ENCODE measurements at places on chromosomes 1 and 21.

DNA sequence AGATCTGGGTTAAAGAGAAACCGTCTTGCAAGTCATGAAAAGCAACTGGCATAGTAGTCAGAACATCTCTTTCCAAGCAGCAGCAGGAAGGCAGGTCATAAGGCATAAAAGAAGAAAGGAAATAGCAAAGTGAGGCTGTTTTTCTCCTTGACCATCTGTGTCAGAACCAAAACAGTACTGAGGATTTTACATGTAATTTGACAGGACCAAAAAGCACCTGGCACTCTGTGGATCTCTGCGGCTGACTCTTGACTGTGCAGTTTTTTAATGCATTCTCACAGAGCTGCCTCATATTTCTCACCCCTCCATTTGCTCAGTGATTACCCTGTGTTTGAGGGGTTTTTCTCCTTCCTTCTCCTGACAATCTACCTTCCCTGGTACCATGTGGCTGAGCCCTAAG lies 17.7 kb downstream of the TBX15 start:
- no peak for DNase-seq

- no peak for DNase-seq
Observed at GRCh38 chr1:99726818-99727217, 39.6 kb downstream of the FRRS1 start.

GRCh38 chr1:210727709-210728108 lies 399.0 kb downstream of the HHAT start:
- no peak for DNase-seq

- no peak for DNase-seq
Observed at GRCh38 chr1:32954168-32954567, 10.4 kb downstream of the RNF19B start.

- DNase-seq = no peak
Observed at GRCh38 chr21:17539323-17539722, 26.5 kb downstream of the CXADR start.

DNA sequence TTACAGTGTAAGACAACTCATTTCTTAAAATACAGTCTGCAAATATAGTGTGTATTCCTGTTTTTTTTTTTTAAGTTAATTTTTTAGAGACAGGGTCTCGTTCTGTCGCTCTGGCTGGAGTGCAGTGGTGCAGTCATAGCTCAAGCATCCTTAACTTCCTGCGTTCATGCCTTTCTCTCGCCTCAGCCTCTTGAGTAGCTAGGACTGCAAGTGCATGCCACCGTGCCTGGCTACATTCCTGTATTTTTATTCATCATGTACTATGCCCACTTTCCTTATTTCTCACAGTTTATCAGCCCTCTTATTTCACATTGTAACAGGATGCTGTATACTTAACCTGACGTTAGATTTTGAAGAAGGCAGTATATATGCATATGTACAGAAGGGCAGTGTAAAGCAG lies 26.7 kb downstream of the MIER1 start:
- DNase-seq = no peak

DNA sequence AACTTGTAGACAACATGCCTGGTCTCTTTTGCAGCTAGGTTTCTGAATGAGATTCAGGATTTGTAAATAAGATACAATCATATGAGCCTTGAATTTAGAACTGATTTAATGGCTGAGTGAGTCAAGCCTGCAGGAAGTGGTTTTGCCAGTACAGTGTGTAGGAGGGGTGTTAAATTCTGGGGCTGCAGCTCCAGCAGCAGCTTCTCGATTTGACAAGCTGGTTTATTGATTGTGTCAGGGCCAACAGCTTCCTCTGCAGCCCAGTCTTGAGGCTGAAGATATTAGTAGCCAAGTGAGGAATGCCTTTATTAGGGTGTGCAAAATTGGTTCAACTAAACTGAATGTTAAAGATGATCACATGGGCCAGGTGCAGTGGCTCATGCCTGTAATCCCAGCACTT lies 11.5 kb upstream of the PLA2G5 start:
- no peak for DNase-seq

DNA sequence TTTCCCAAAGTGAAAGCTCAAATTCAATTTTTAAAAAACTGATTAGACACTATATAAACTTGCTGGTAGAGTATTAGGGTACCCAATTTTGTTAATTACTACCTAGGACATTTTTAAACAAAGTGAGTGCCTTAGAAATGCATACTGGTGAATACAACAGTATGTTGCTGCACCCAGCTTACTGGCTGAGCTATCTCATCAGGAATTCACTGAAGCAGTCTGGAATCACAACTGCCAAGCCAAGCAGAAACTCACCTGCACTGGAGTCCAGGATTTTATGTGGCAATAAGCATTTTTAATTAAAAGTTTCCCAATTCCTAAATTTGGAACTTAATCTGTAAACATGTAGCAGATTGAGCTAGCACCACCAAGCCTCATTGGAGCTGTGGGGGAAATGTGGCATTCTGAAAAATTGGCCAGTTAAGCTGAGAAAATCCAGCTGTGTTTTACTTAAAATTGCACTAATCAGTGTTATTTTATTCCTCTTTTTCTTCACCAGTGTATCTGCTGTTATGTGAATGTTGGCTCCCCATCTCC lies 61.8 kb downstream of the CLEC20A start:
- no peak for DNase-seq

DNA sequence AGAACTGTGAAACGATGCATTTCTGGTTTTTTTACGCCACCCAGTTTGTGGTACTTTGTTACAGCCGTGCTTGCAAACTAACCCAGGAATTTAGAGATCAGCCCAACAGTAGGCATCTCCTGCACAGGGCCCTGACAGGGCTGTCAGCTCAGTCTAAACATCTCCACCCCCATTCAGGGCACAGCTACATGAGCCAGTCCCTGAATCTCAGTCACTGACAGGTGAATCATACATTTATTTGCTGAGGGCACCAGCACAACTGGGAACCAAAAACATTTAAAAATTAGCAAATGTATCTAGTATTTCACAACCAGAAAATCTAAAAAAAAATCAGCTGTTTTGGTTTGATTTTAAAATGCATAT lies 30.7 kb downstream of the PRDX6 start:
- peak; percentile 38 for DNase-seq

GRCh38 chr1:17671741-17672140 lies 83.4 kb upstream of the ACTL8 start:
- no peak for DNase-seq

DNA sequence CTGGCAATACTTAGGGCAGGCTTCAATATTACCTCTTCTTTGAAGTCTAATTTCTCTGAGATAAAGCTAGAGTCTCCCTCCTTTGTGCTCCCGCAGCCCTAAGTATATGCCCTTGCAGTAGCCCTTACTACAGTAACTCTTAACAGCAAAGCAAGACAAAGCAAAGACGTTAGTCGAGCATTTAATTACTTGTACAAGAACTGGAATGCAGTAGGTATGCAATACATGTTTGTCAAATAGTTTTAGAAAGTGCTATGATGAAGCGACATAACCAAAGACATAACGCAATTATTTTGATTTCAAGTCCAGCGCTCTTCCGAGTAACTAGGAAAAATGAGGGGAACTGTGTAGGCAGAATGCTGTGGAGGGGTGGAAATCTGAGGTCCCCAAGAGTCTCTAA lies 1.6 kb downstream of the P3H1 start:
- DNase-seq = no peak

DNA sequence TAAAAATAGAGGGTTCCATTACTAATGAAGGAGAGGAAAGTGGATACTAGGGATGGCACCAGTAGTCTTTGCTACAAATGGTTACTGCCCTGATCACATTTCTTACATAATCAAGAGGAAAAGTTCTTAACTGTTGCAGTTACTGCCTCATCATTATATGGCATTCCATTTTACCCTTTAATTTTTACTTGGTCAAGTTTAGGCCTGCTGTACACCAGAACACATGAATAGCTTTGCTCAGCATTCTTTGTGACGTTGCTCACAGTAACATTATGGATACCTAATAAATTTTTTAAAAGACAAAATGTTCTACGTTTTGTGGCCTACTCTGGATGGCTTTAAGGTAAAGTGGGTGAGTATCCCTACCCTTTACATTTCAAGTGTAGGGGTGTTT lies 38.6 kb upstream of the CR1L start:
- DNase-seq = no peak

GRCh38 chr1:29732453-29732852 lies 496.1 kb downstream of the PTPRU start:
- no peak for DNase-seq

GRCh38 chr1:4393191-4393590 lies 261.2 kb upstream of the AJAP1 start:
- no peak for DNase-seq

DNA sequence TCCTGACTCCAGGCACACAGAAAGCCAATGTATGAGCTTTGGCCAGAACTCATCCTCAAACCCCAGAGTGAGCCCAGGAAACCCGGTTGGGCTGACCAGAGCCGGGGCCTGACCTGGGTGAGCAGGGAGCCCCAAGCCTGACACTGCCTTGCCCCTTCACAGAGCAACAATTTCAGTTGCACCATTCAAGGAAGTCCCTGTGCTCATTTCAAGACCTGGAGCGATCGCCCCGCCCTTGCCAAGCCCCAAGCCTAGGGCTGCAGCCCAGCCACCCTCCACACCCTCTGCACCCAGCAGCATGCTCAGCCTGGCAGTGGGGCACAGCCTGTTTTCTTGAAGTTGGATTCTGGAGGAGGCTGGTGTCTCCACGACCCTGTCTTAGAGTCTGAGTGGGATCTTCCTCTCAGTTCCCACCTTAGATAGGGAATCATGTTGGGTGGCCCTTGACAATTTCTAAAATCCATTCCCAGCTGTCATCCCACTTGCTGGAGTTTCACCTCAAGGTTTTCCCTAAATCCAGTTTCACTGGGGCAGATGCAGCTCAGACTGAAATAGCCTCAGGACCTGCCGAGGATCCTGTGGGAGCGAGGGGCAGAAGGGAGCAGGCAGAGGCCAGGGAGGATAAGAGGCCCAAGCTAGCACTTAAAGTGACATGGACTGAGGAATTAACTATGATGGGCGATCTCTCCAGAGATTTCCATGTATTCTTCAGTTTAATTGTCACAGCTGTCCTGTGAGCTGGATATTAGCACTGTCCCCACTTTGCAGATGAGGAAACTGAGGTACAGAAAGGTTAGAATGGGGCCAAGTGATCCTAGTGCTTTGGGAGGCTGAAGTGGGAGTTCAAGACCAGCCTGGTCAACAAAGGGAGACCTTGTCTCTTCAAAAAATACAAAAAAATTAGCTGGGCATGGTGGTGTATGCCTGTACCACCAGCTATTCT lies 2.5 kb downstream of the NBL1 start:
- DNase-seq = peak; percentile 51

DNA sequence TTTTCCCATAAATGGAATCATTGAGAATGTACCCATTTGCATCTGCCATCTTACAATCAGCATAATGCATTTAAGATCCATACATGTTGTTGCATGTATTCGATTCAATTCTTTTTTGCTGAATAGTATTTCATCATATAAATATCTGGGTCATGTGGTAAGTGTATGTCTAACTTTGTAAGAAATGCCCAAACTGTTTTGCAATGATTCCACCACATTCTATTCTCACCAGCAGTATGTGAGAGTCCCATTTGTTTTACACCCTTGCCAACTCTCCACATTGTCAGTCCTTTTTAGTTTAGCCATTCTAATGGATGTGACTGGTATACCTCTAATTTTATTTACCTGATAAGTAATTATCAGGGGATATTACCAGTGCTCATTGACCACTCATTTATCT lies 115.8 kb upstream of the PBX1 start:
- DNase-seq = no peak

- no peak for DNase-seq
Observed at GRCh38 chr1:228074954-228075730, 7.4 kb upstream of the ARF1 start.

DNA sequence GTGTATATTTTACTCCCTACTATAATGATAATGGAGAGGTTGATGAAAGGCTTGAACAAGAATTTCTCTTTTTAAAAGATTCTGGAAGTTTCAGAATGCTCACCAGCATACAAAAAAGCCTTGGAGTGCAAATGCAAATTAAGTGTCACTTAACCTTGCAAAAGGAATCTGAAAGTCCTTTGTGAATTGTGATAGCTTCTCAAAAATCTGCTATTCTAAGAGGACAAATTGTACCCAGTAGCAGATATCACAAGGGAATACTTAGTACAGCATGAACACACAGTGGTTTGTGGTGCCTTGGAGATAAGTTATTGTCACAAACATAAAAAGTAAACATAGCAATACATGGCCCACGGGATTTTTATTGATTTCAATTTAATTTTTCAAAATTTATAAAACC lies 1208.3 kb upstream of the B3GALT2 start:
- DNase-seq = no peak

DNA sequence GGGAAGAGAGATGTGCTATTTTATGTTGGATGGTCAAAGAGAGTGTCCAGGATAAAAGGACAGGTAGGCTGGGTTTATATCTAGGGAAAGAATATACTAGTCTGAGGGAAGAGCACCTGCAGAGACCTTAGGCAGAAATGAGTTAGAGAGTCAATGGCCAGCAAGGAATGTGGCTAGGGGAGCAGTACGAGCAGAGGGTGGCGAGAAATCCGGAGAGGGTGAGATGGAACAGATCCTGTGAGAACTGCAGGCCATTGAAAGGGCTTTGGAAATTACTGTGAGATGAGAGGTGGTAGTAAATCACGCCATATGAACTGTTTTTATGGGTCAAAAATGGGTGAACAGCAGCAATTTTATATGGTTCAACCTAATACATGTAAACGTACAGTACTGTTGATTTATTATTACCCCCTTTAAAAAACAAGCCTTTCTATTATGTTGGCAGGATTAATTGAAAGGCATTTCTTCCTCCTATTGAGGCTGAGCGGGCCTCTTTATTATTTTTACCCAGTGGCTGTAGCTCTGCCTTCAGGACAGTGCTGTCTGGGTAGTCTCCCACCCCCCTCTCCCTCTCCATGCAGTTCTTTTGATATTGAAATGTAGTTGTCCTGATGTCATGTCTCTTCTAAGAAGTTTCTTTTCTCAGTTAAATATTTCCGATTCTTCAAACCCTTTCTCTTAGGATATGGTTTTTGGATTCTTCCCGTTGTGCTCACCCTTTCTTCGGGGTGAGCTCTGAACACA lies 75.2 kb upstream of the CD1D start:
- no peak for DNase-seq

DNA sequence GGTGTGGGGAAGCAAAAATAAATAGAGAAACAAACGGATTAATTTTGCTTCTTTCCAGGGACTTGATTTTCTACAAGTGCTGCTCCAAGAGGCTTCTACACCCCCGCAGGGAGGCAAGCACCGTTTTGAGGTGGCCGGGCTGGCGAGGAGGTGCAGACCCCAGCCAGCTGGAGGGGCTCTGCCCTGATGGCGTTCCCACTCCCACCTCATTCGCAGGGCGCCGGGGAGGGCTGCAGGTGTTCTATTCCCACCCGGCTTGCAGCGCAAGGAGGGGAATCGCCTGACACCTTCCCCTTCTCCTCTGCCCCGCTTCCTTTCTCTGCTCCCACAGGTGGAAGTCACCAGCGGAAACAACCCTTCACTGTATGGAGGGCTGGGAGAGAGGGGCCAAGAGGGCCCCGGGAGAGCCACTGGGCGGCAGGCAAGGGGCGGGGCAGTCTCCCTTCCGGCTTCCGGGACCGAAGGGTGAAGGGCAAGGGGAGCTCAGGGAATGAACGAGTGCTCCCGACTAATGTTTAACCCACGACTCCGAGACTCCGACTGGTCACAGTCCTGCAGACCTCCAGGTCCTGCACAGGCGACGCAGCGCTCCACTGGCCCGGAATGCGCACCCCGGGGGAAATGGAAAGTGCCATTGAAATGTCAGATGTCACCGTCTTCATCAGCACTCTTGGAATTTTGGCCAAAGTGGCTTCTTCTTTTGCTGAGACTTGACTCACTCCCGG lies 29.1 kb downstream of the TEX35 start:
- no peak for DNase-seq

Data from PC-9 (cell line).